Cardiac septum (tissue), 1 donor: ENCODE measurements at places on chromosomes 2 and 18. TPM values are rescaled to one million over a fixed set of nuclear protein-coding genes. Genes with fewer than 3 reads are reported as not detected.
A peak's percentile ranks its signal among the peaks of the same experiment; 100 is the strongest.

Gene AKAIN1
- not detected for total RNA-seq

Gene PPP1R1C
- 29.6 TPM for total RNA-seq

Gene TWIST2
- total RNA-seq, result 0.83 TPM

Gene SULT6B1
- total RNA-seq, result not detected

DNA sequence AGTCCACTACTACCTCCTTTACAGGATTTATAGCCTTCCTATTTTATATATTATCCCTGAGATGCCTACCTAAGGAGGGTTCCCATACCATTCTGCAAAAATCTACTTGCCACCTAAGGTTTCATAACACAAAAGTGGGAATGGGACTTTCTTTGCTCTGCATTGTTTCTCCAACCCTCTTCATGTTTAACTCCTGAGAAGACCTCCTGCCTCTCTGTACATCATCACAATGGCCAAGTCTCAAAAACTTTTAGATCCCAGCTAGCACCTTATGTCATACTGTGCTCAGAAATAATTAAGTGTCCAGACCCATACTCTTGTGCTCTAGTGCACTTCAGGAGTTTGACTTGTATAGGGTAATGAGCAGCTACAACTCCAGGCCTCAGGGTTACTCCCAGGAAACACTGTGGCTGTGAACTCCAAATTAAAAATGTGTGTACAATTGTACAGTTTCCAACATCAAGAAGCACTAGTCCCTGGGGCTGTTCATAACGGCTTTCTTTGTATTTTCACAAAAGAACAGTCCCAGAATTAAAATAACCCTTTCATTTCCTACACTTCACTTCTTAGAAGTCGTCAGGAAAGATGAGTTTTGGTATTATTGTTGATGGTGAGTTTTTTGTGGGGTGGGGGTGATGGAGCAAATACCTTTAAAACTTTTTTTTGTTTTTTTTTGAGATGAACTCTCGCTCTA lies 39.4 kb downstream of the METAP1D start:
- DNase-seq, result no peak

DNA sequence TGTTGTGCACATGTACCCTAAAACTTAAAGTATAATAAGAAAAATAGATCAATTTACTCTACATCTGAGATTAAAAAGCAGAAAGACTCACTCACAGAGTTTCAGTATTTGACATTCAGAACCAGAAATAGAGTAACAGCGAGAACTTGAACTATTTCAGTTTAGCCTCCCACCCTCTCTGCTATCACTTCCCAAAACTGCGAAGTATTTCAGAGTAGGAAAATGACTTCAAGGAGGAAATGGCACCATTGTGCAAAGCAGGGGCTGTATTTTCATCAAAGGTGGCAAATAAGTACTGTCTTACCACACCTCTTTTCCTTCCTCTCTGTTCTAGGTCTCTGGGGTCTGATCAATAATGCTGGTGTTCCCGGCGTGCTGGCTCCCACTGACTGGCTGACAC lies 13.6 kb downstream of the DHRS9 start:
- DNase-seq, result no peak

DNA sequence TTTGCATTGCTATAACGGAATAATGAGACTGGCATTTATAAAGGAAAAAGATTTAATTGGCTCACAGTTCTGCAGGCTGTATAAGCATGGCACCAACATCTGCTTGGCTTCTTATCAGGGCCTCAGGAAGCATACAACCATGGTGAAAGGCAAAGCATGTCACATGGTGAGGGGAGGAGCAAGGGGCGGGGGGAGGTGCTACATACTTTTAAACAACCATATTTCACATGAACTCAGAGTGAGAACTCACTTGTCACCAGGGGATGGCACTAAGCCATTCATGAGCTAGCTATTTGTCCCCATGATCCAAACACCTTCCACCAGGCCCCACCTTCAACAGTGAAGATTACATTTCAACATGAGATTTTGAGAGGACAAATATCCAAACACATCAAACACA lies 188.7 kb downstream of the MBD5 start:
- no peak for DNase-seq

- DNase-seq, result no peak
Measured at GRCh38 chr2:218229239-218229638, 12.2 kb downstream of the ARPC2 start.

DNA sequence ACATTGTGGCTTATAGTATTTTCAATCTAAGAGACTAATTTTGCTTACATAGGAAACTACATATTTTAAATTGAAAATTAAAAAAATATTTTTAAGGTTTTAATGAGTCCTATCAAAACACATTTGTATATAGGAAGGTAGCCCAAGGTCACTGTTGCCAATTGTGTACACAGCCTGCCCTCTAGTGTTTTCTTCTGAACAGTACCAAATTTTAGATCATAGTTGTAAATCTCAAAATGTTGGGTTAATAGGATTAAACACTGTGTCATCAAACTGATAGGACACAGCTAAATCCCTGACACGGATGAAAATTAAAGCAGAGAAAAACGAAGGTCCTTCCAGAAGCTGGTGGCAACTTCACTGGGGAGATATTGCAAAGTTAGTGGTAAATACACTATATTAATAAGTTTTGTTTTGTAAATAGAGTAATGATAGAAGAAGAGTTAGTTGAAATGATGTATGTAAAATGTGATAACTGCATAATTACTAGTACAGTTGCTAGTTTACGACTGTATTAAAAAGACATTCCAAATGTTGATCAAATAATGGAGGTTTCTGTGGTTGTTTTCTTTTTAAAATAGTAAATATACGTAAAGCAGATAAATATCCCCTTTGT lies 19.7 kb downstream of the CLUL1 start:
- DNase-seq, result no peak

DNA sequence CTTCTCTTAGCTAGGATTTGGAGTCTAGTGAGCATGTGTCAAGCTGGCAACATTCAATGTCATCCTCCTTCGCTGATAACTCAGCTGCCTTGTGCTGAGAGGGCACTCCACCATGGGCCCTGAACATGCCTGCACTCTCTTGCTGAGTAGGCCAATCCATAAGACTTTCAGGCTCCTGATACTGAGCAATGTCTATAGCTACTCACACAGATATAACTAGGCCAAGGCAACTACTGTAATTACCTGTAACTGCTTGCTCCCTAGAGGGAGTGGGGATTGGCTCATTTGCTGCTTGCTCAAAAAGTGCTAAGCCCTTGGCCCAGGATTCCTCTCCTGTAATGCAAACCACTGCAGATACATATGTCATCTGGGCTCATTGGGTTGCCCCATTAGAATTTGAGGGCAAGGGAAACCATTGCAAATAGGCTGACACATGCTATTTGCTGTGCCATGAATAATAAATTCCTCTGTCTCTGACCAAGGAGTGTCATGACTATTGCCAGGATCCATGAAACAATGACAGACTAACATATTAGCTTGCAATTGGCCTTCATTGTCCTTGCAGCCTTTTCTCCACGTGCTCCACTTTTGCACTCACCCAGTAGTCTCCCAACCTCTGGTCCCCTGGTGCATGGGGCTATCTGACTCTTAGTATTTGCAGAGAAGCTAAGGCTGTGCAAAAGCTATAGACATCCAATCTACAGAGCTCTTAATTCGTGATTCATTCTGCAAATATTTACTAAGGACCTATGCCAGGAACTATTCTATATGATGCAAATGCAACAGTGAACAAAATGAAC lies 36.9 kb upstream of the BMPR2 start:
- DNase-seq, result no peak

GRCh38 chr2:222504719-222505118 lies 80.4 kb downstream of the SGPP2 start:
- DNase-seq, result no peak

GRCh38 chr2:1283020-1283801 lies 130.1 kb upstream of the TPO start:
- DNase-seq, result no peak

DNA sequence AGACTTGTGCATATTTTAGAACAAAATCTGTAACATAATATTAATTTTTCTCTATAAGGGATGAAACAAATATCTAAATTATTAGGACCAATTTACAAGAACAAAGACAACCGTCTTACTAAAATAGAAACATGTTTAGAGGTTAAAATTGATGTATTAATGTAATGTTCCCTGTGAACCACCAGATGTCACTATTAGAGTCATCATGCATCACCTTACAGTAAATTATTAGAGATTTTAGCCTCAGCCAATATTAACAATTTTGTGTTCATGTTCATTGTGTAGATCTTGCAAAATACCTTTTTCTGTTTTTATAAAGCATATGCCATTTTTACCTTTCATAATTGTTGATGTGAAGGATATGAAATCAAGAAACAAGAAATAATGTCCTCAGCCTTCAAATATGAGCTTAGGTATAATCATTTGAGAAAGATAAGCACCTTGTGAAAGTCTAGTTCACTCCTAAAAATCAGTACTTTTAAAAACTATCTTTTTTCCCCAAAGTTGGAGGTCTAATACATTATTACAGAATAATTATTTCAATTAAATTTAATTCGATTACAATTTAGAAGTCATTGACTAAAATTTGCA lies 344.3 kb upstream of the KCNH7 start:
- DNase-seq, result no peak

GRCh38 chr2:238948765-238949641 lies 101.1 kb downstream of the TWIST2 start:
- peak; percentile 44 for DNase-seq

GRCh38 chr2:443741-444140 lies 155.8 kb upstream of the ALKAL2 start:
- no peak for DNase-seq

DNA sequence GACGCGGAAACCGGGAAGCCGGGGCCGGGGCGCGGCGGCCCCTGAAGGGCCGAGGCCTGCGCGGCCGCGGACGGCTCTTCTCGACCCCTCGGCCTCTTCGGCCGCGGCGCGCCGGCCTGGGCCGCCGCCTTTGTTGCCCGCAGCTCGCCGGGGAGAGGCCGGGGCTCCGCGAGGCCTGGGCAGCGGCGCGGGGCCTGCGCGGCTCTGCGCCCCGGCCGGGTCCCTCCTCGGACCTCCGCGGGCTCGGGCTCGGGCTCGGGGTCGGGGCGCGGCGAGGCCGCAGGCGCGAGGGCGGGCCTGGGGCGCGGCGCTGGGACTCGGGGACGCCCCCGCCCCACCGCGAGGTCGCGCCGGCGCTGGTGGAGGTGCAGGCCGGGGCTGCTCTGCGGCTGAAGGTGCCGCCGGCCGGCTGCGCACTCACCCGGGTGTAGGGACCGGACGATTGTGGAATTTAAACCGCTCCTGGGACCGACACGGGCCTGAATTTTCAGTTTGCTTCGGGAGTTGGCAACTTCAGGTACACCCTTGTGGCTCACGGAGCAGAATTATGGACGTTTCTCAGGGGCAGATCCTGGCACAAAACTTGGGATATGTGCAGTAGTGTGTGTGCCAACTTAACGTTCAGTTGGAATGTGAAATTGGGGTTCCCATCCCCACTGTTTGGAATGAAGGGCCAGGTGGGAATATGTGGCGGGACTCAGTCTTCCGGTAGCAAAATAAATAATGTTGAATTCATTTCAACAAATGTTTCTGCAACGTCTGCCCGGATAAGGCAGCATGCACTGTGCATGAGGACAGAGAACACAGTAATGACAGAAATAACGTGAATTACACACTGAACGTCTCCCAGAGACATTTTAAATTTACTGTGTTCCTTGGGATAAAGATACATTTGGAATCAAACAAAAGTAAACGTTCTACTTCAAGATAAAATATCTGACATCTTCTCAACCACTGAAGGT lies 787 bp downstream of the SOCS6 start:
- peak; percentile 78 for DNase-seq

DNA sequence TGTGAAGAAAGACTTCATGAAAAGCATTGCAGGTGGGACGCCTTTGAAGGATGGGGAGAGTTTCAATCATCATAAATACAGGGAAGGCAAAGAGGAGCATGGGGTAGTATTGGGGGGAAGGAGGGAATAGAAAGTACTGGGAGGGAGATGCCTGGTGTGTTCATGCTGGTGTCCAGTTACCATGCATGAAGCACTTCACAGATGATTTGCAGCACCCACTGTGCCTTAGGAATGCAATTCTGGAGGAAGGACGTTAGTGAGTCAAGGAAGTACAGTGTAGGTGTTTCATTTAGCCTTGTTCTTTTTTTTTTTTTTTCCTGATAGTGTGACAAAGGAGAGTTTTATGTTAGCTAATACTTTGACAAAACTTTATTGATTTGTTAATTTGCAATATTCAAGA lies 36.8 kb downstream of the ADAM23 start:
- DNase-seq, result no peak

DNA sequence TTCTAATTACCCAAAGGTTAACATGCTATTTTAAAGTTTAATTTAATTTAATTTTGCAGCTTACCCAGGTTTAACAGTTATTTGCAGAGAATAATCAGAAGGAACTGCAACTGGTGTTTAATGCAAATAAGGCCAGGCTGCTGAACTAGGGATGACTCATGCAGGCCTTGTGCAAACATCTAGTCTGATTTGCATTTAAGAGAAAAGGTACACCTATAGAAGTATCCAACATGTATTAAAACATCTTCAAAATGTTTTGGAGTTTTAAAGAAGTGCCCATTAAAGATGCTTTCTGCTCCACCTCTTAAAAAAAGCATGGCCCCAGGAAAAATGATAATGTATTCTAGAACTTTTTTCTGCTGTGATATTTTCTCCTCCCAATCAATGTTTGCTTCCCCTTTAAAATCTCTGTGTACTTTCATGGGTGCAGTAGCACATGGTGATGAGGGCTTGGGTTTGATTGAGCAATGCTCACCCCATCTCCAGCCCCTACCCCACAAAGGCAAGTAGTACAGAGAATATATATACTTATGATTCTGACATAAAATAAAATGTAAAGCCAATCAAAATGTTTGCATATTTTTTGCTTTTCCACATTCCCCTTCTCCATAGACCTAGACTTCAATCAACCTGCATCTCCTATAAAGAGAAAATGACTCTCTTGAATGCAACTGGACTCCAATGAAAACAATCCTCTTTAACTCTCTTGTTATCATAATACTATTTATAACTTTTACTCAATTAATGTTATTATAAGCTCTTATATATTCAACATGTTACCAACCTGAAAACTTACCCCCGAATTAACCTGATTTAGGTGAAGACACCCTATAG lies 54.1 kb downstream of the ATP8B1 start:
- DNase-seq, result no peak

DNA sequence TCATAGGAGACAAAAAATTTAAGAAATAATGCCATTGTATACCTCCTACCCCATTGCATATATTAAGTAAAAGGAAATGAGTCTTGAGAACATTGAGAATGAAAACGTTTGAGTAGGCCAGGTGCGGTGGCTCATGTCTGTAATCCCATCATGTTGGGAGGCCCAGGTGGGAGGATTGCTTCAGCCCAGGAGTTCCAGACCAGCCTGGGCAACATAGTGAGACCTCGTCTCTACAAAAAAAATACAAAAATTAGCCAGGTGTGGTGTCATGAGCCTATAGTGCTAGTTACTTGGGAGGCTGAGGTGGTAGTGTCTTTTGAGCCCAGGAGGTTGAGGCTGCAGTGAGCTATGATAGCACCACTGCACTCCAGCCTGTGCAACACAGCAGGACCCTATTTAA lies 107.7 kb upstream of the MGAT5 start:
- DNase-seq, result no peak
